ENCODE measurements at places on chromosomes 11 and 22.

GRCh38 chr11:44036811-44037657, 10.7 kb upstream of the ACCSL start:
- DNase-seq, result no peak

DNA sequence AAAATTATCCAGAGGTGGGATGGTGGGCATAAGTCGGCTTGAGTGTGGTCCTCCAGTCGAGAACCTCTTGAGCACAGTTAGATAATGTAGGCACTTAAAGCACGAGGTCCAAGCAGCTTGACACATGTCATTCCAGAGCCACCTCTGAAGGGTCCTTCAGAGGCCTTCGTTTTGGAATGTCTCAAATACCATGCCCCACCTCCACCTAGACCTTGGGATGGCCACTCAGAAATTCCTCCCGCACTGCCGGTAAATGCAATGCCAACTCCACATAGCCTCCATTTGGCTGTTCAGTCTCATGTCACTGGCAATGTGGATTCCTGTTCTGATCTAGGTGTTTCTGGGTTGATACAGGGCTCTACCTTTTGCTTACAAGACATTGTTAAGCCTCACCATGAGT, 43.9 kb downstream of the BDNF start:
- DNase-seq, result no peak

DNA sequence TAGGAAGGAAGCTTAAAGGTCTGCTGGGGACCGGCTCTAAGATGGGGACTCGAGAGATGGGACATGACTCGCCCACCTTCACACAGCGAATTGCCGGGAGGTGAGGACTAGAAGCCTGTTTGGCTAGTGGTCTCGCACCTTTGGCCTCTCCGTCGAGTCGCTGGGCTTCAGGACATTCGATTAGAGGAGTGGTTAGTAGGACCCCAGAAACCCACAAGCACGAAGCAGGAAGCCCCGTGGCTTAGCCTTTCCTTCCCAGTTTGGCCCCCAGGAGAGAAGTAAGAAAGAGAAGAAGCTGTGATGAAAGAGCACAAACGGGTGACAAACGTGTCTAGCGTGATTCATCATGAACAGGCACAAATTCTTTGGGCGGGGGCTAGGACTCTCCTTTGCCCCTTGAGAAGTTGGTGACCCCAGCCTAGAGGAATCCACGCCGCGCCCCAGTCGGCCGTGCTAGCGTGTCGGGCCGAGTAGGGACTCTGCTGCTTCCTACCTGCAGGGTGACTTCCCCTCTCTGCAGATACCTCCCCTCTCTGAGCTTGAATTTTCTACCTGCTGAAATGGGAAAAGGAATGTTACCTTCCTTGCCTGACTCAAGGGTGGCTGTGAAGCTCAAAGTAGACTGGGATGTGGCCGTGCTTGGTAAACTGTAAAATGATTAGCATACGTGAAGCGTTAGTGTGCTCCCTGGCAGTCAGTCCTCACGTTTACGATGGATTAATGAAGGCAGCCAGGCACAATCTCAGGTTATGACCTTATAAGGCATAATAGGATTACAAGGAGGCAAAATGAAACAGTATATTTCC, 1.1 kb upstream of the ADM start:
- DNase-seq, result no peak

GRCh38 chr11:120334332-120334731, 1.9 kb upstream of the ARHGEF12 start:
- DNase-seq, result no peak

GRCh38 chr11:130712480-130712879, 203.8 kb downstream of the SNX19 start:
- DNase-seq, result no peak

GRCh38 chr11:820655-821511, 2.2 kb downstream of the PNPLA2 start:
- no peak for DNase-seq

GRCh38 chr11:95944623-95945022, 20.7 kb upstream of the MTMR2 start:
- DNase-seq, result no peak

DNA sequence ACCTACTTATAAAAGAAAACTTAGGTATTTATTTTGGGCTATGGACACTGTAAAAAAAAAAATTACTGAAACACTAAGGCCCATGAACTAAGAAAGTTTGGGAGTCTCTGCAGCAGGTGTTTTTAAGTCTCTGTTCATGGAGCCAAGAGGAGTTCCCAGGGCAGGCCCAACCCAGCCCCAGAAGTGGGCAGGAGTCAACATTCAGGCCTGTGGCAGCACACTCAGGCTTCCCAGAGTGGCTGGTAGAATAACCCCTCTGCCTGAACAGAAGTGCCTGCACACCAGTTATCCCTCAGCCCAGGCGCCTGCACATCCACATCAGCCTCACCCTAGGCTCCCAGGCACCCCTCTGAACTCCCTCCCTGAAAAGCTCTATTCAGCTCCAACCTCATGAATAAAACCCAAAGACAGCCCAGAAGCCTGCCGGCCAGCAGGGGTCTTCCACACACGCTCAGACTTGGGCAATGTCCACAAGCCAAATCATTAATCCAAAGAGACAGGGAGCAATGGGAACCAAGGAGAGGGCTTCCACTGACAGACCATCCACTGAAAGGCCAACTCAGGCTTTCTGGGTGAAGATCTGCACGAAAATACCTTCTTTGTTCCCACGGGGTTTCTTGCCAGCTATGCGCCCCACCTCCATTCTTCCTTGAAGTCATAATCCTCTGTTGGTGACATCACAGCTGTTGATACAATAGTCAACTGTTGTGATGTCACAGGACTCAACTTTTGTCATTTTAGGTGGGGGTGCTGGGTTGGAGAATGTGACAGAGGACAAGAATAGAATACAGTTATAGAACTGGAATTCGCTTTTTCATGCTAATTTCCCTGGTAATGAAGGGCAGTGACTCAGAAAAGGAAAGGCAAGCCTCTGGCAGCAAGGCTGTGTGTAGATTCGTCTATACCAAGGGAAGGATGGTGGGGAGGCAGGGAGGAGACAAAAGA, 83.7 kb downstream of the RPL27A start:
- no peak for DNase-seq

DNA sequence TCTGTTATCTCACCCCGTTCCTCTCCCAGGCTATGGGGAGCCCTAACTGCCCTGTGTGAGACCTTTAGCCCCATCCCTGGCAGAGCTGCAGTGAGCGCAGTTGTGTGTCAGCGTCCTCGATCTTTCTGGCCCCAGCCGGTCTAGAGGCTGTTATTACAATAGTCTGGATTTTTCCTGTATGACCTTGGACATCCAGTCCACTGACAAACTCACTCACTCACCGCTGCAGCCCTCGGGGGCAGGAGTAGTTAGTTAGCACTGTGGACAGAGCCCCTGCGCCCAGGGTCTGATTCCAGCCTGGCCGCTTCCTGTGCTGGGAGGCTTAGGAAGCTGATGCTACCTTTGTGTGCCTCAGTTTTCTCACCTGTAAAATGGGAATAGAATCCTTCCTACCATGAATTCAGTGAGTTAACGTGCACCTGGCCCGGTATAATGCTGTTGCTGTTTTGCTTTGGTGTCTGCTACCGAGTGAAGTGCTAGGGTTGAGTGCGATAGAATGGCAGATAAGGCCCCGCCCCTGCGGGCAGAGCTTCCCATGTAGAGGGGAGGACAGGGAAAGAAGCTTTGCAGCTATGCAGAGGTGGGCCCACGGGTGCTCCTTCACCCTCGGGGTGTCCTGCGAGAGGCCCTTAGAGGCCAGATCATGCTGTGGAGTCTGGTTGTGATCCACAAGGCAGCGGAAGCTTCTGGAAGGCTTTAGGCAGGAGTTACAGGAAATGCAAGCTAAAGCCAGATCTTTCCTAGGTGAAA, 3.0 kb downstream of the LRP5 start:
- DNase-seq, result no peak

DNA sequence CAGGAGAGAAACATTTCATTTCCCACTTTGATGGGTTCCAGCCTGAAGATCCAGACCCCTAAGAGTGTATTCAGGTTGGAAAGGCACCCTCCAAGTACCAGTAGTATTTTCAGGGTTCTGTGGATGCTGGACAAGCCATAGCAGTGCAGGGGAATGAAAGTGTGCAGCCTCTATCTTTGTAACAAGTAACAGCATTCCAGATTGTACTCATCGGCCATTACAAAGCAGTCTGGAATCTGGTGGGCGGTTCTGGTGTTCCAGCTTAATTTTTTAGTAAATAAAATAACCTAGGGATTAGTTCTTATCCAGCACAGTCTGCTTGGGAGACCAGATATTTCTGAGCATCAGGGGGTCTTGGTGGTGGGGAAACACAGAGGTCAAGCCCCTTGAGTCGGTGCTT, 22.6 kb downstream of the APLNR start:
- no peak for DNase-seq

DNA sequence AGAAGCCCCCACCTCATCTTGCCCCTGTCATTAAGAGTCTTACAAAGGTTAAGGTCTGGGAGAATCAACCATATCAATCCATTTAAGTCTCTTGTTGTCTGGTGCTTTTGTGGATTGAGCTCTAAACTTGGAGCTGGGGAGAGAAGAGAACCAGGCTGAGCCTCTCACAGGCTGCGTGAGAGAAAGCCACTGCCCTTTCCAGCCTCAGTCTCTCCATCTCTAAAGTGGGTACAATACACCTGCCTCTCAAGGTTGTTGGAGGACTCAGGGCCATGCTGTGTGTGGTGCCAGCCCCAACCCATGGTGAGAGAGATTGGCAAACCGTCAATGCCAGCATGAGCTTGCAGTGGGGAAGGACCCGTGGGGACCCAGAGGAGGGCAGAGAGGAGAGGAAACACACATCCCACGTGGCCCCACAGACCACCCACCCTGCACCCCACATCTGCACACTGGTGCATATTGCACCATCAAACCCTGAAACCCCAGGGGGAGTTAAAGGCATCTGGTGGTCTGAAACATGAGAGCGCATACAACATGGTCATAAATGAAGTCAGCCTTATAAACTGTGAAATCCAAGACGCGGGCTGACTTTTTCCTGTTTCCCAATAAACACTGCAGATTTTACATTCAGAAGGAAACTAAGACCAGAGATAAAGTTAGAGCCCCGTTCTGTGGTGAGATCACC, 27.5 kb upstream of the FBLN1 start:
- no peak for DNase-seq

- no peak for DNase-seq
These were observed 145.5 kb downstream of the RBFOX2 start for GRCh38 chr22:35883031-35883620.

- DNase-seq, result no peak
These were observed 131.5 kb downstream of the CCDC34 start for GRCh38 chr11:27231530-27231929.

DNA sequence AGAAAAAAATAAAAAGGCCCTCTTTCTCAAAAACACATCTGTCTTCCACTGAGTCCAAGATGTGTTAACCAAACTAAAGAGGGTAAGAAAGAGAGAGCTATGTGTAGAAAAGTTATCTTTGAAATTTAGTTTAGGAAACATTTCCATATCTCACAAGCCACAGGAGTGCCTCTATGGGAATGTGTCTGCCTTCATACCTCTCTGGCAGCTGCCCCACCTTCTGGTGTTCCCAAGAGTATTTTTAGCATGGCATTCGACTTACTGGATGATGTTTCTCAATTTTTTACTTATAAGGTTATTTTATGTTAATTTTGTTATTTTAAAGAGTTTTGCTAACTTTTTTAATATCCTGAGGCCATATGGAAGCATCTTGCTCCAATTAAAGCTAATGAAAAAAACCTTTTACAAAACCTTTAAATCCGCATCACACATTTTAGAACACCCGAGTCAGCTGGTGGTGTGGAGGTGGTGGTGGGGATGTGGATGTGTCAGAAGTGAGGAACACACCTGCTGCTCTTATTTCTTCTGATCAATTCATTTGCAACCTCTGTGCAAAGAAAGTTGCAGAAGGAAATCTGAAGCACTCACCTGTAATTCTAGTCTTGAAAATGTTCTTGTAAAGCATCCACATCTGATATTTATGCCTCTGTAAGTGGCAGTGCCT, 112.2 kb downstream of the NCAM1 start:
- no peak for DNase-seq

DNA sequence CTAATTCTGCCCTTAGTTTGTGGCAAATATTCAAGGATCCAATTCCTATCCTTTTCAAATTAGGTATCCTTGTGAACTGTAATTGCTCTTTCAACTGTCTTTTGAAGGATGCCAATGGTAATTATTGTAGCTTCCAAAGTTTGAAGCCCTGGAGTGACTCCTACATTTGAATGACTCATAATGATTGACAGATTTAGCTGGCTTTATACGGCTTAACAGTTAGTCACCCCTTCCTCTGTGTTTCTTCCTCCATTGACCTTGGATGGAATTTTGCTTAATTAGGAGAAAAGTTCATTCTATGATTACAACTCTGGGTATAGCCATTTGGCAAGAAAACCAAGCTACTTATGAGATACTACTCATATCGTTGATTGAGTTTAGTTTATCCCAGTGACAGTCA, 639.3 kb upstream of the KIRREL3 start:
- no peak for DNase-seq

GRCh38 chr11:67276781-67277230, 10.5 kb downstream of the GRK2 start:
- DNase-seq, result no peak

DNA sequence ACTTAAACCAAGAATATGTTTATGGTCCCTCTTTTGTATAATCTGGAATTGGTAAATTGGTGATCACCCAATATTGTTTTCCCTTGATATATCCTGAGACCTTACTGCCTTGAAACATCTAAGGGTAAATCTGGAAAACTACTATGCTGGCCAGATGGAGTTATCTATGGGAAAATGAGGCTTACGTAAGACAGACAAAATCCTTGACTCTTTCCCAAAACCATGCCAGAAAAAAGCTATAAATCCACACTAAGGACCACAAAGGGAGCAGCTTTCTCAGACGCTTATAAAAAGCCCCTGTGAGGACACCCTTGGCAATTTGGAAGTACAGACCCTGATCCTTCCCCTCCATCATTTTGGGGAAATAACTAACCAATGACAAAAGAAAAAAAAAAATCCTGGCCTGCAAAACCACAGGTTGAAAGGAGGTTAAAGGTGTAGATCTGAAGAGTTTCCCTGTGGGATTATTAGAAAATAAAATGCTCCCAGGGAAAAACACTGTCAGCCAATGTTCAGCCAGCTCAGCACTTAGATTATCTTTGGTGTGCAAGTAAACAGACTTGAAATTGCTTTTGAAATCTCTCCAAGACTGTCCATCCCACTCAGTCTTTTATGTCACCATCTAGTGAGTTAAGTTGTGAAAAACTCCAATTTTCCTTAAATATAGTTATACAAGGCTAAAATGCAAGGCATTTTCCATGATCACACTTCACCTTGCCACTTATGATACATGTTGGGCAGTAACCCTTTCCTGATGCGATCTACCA, 6.6 kb upstream of the AMBRA1 start:
- DNase-seq, result no peak

DNA sequence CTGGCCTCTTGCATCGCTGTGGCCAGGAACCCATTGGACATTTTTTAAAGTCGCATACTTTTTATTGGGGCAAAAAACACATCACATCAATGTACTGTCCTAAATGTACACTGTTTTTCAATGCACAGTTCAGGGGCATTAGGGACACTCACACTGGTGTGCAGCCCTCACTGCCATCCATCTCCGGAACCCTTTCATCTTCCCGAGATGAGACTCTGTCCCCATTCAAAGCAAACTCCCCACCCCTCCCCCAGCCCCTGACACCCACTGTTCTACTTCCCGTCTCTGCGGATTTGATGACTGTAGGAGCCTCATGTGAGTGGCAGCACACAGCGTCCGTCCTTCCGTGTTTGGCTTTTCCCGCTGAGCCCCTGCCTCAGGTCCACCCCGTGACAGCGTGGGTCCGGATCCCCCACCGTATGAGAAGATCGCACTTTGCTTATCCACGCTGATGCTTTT, 41.8 kb upstream of the TH start:
- no peak for DNase-seq
